ENCODE measurements at places on chromosomes 7 and 10.

GRCh38 chr7:98354511-98355249 lies 46.2 kb downstream of the BAIAP2L1 start:
- no peak for DNase-seq

DNA sequence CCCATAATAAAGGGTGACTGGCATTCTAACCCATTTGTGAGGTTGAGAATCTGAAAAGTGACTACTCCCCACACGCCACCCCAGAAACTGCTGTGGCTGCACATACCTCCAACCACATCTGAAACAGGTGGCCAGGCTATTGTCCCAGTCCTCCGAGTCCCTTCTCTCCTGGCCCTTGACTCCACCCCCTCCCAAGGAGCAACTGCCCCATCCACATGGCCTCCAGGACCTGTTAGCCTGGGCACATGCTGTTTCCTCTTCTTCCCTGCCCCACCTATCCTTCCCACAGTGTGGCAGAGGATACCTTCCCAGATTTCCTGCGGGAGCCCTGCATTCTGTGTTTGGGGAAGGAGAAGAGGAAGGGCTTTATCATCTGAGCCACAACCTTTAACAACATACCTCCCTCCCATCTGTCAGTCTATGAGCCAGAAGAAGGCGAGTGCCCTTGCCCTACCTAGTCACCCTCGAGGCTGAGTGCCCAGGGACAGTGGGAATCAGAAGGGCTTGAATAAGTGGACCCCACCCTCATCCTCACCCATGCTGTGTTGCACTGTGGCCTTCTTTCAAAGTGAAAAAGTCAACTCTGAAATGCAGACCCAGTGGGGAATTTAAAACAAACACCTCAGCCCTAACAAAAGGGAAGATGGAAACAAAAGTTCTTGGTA lies 11.9 kb downstream of the STEAP1B start:
- DNase-seq = no peak

GRCh38 chr7:94706996-94707740 lies 51.2 kb upstream of the SGCE start:
- DNase-seq = no peak

DNA sequence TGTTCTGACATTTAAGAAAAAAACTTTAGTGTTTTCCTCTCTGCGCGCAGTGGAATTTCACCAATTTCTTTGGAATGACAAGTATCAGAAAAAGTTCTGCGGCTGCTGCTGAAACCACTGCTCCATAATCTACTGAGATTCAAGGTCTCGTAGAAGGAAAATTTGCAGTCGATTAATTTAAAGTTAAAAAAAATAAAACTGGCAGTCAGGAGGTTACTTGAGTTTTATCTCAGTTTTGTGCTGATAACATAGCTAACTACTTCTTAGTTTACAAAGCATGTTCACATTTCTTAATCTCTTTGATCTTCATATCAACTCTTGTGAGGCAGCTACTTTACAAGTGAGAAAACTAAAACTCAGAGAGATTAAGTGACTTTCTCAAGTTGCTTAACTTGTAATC lies 18.2 kb upstream of the CALD1 start:
- no peak for DNase-seq

- no peak for DNase-seq
These were observed 47.6 kb downstream of the BPGM start for GRCh38 chr7:134694299-134694698.

DNA sequence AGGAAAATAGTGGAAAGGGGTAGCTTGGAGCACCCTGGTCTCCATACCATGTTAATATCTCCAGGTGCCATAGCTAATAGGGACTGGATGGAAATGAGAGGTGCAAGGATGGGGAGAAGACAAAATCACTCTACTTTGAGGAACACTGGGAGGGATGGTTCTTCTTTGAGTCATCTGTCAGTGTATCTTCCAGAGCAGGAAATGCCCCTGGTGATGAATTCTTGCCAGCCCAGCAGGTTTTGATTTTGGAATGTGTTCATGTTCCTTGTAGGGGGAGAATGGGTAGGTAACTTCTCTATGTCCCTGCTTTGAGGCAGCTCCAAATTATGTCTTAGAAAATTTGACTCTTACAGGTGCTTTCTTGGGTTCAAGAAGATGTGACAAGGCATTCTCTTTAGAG lies 177.0 kb upstream of the GLI3 start:
- DNase-seq = no peak

- DNase-seq = no peak
These were observed 160.0 kb upstream of the ZNF804B start for GRCh38 chr7:88599528-88599927.

DNA sequence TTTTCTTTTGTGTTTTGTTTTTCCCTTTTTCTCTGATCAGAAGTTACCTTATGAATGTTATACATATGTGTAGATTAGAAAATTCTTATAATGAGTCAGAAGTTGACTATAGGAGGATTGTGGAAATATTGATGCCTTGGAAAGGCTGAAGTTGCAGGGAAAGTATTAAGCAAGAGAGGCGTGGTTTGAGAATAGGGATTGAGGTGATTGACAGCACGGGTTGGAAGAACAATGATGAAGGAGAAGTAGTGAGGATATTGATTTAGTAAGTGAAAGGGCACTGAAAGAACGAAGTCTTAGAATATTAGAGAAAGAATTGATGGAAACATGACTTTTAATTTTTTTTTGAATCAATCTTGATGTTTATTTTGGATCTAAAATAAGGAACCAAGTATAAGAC lies 176.0 kb downstream of the EXOC4 start:
- no peak for DNase-seq

GRCh38 chr7:22207724-22208225 lies 149.2 kb downstream of the RAPGEF5 start:
- DNase-seq = no peak

GRCh38 chr7:149833495-149834130 lies 4.6 kb upstream of the ZNF862 start:
- DNase-seq = no peak

GRCh38 chr7:107035446-107035845 lies 9.1 kb upstream of the PRKAR2B start:
- DNase-seq = no peak

DNA sequence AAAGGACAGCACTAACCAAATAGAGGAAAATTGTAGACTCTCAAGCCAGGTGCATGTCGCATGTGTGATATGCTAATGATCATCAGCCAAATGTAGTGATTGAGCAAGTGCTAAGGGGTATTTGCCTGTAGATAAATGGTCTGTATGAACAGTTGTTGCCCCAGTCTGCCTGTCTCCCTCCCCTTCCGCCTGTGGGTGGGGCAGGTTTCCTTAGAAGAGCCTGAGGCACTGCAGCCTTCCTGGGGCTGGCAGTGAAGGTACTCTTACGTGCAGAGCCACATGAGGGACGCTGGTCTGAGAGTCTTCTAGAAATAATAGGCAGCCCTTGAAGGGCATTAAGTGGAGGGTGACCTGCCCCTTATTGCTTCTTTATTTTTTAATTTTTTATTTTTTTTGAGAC lies 152.1 kb downstream of the SNX10 start:
- DNase-seq = no peak

DNA sequence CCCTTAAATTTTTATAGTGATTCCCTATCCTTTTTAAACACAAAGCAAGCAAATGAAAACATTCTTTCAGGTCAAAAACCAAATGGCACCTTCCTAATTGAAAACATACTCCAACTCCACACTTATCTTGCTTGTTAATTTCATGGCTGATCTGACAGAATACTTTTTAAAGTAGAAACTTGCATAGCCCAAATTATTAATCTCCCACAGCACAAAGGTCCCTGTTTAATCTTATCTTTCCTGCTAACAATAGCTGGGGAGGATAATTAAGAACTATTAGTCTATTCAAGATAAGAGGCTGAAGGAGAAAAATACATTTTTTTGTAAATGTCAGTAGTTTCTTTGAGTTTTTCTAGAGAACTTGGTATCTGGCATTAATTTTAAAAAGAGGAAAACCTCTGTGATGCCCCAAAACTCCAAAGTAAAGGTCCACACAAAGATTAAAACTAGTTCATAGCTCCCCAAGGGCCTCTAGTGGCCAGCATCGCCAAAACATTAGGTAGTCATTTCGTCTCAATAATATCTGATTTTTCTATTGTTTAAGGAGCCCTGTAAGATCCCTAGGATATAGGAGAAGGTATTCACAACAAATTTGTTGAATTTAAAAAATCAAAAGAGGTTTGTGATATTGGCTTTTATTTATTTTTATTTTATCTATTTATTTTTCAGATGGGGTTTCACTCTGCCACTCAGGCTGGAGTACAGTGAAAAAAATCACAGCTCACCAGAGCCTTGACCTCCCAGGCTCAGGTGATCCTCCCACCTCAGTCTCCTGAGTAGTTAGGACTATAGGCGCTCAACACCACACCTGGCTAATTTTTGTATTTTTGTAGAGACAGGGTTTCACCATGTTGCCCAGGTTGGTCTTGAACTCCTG lies 14.7 kb downstream of the CDNF start:
- no peak for DNase-seq

GRCh38 chr7:90709501-90710465 lies 113.7 kb downstream of the CDK14 start:
- DNase-seq = no peak

DNA sequence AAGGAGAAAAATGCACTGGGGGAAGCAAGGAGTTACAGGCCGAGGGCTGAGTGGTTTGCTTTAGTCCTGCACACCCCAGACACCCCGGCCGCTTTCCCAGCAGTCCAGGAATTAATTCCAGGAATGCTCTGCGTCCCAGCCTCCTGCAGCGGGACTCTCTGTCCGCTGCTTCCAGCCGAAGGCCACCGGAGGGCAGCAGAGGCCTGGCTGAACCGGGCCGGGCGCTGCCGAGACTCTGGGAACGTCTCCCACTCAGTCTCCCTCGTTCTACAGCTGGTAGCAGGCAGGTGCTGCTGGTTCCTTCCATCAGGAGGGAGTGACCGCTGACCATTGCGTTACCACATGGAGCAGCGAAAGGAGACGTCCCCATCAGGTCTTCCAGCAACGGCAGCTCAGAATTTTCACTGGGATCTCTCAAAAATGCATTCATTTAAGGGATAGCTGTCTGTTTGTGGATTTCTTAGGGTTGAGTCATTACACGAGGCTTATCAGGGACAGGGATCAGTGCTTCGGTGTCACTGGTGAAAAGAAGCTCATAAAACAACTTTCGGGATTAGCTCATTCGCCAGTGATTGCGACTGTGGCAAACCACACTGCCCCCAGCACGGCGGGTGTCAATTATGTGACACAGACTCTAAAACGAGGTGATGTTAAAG lies 24.9 kb upstream of the PITRM1 start:
- DNase-seq = peak; percentile 70

GRCh38 chr10:129552119-129552518 lies 85.1 kb downstream of the MGMT start:
- no peak for DNase-seq
